Activated CD4-positive, alpha-beta T cell treated with anti-CD3 and anti-CD28 coated beads for 1 hour (primary cell): ENCODE measurements at places on chromosomes 3 and 15.

- no peak for DNase-seq
These were observed 140.5 kb downstream of the SEMA6D start for GRCh38 chr15:47857776-47858167.

DNA sequence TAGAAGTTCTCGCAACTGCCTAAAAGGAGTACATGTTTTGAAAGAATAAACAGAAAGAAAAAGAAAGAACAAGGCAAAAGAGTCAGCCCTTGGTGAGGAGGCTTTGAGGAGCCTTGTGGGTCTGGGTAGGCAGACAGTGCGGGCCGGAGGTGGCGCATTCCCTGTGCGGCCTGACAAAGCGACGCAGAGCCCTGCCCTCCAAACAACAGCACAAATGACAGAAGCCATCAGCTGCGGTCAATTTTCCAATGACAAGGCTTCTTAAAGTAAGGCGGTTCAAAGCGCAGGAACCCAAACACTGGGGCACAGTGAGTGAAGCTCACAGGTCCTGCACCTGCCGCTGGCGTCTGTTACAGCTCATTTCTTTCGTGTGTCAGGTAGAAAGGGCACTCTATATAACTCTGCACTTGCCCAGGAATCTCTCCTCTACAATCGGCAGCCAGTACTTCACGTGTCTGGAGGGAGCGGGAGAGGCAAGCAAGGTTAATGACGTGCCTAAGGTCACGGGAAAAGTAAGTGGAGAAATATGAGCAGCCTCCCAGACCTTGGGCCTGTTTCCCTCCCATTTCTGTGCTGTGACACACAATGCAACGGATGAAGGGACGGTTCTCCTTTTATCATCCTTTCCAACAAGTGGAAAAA is 178.1 kb downstream of the OPA1 start:
- no peak for DNase-seq

- no peak for DNase-seq
These were observed 177.3 kb downstream of the CDIN1 start for GRCh38 chr15:36756707-36757106.

- DNase-seq = no peak
These were observed 94.8 kb upstream of the ANKRD28 start for GRCh38 chr3:15892311-15893227.

GRCh38 chr3:11282250-11283138 is 10.3 kb downstream of the ATG7 start:
- no peak for DNase-seq

DNA sequence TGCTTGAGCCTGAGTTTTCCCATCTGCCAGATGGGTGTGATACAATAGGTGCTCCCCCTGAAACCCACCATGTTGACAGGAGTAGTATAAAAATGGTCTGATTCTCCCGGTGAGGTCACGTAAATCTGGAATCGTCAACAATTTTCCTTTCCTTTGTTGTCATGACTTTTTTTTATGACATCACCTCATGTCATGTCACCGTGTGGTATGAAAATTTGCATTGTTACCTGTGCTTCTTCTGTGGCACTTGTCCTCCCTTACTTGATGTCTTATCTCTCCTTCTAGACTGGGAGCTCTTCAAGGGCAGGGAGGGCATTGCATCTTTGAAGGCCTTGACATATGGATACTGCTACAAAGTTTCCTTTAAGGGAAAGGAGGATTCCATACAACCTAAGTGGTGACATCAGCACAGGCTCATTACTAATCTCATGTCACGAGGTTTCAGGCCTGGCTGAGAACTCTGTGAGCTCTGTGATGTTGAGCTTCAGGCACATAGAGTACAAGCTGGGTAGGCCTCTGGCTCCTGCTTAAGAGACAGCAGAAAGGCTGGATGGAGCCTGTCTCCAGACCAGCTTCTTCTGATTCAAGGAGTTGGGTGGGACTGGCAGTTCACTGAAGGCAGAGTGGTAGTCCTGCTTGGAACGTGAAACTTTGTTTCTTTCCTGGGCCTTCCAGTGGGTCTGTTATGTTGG is 66.3 kb downstream of the LPP start:
- DNase-seq = no peak

DNA sequence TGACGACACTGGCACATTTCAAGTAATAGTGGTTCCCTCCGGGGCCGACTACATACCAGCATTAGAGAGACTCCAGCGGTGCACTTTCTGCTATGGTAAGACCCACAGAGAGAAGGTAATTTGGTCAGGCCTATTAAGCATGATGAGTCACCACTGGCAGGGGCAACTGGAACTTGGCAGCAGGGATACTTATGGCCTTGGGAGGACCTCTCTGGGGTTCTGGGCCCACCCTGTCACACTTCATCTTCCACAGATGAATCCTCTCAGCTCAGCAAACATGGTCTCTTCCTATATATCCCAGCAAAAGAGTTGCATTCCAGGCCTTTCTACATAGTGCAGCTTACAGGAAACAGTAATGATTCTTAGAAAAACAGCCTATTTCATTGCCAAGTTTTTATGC is 88.0 kb downstream of the PIK3R4 start:
- DNase-seq = no peak

DNA sequence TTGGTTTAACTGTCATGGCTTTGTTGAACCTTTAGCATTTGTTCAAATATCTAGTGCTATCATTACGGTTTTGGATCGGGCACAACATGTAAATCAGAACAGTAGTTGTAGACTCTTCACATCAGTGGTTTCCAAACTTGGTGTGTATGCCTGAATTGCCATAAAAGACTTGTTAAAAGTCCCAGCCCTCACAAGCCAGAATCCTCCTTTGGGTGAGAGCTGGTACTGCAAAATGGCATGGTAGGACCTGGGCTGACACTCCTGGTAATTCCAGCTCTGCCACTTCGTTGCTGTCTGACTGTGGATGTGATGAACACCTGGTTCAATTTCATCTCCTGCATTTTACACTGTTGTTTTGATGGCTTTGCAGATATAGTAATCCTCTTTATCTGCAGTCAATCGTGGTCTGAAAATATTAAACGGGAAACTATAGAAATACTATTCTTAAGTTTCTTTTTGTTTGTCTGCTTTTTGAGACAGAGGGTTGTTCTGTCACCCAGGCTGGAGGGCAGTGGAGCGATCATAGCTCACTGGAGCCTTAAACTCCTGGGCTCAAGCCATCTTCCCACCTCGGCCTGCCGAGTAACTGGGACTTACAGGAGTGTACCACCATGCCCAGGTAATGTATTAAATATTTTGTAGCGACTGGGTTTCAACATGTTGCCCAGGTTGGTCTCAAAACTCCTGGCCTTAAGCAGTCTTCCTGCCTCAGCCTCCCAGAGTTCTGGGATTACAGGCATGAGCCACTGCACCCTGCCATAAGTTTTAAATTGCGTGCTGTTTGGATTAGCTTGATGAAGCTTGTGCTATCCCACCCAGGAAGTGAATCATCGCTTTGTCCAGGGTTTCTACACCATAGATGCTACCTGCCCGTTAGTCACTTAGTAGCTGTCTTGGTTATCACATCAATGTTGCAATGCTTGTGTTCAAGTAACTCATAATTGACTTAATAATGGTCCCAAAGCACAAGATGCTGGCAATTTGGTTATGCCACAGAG is 61.6 kb downstream of the RAB7A start:
- DNase-seq = no peak

- no peak for DNase-seq
These were observed 24.8 kb upstream of the SLMAP start for GRCh38 chr3:57731311-57731710.

DNA sequence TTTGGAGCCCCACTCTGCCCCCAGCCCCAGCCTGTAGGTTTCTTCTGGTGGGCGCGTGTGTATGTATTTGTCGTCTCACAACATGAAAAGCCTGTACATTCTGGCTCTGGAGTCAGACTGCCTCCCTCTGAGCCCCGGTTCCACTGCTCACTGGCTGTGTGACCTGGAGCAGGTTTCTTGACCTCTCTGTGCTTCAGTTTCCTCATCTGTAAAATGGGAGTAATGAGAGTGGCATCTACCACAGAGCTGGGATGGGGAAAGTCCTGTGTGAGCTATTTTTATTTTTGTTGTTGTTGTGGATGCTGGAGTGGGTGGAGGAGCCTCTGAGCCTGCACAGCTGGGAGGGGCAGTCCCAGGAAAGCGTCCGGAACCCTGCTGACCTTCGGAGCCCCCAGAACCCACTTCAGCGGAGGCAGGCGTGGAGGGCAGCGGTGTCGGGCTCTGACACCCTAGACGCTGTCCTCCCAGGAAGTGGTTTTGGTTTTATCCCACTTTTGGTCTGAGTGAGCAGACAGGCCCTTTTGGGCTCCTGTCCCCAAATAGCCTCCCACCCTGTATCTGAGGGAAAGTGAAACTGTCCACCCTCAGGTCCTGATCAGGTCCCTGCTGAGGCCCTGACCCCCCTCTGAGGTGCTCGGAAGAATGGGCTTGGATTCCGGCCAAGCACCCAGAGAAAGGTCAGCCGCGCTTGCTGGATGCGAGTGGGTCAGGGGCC is 103.5 kb downstream of the CHSY1 start:
- no peak for DNase-seq

DNA sequence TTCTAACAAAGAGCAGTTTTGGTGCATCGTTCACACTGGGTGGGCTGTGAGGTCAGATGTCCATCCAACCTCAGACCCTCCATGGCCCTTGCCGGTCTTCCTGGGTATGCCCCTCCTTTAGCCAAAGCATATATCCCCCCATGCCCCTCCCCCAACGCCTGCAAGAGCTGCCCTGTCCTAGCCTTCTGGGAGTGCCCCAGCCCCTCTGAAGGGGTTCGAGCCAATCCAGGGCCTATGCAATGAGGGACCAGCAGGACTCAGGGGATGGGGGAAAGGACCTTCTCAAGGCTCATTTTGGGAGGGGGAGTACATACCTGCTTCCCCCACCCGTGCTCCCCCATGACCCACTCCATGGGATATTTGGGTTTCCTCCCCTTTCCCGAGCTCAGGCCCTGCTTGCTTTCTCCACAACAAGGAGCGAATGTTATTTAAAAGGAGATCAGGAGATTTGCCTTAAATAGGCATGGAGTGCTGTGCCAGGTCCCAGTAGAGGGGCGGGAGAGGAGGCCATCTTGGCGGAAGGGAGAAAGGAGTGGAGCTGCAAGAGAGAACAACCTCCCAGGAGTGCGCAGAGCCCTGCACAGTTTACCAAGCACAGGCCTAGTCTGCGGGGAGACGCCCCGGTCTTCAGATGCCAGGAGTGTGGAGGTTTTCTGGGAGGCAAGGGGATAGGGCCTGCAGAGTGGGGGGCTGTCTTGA is 18.2 kb downstream of the PIF1 start:
- no peak for DNase-seq

DNA sequence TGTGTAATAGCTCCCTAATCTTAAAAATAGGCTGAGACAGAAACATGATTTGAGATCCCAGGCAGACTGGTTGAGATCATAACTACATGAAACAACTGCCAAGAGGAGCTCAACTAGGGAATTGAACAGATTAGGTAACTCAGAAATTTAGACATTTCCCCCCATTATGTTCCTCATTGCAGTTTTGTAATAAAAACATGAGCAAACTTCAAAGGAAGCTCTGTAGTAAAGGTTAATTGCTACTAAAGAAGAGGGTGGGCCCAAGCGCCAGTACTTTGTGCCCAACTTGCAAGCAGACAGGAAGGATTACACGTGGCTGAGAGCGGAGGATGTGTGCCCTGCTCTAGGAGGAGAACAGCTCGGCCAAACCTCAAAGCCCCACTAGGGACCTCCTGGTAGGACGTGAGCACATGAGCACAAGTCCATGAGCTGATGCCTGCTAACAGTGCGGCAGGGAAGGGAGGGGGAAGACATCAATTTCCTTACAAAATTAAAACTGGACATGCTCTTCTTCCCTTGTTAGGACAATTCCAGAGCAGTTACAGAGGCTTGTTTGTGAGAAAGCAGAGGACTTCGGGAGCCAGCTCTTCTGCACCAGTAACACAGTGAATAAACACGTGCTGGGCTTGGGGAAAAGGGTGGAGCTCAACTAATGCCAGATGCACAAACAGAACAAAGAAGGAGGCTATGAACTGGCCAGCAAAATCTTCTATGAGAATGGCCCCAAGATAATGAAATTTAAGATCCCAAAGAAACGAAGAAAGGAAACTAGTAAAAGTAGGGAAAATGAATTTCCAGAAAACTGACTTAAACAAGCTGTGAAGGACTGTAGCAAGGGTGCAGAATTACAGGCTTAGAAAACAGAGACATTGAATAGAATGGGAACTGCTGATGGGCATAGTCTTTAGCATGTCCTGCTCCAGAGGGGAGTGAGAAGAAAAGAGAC is 275.5 kb downstream of the MECOM start:
- no peak for DNase-seq

DNA sequence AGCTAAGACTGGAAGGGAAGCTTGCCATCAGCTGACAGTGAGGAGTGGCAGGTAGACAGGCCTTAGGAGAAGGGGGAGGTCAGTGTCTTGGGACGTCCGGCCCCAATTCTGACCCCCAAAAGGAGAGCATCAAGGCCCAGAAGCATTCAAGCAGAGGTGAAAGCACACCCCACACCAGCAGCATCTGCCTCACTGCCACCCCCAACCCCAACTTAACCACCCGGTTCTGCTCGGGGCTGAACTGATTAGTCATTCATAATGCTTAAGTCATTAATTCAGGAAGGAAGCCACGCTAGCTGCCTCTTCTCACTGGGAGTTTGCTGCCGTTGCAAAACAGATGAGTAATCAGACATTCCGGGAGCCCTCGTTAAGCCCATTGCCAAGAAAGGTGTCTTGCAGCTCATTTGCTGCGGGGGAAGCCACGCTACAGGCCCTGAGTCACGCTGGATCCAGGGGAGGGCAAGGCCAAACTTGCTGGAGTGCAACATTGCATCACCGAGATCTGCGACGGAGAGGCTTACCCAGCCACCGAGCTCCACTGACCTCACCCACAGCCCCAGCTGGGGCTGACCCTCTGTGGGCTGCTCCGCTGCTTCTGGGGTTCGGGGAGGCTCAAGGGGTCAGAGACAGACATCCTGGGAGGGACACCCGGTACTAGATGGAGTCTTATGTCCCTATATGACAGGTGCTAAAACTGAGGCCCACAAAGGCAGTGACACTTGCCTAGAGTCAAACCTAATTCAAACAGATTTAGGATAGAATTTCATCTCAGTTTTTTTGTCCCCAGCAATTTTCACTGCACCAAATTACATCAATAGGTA is 46.4 kb upstream of the HES1 start:
- DNase-seq = no peak

DNA sequence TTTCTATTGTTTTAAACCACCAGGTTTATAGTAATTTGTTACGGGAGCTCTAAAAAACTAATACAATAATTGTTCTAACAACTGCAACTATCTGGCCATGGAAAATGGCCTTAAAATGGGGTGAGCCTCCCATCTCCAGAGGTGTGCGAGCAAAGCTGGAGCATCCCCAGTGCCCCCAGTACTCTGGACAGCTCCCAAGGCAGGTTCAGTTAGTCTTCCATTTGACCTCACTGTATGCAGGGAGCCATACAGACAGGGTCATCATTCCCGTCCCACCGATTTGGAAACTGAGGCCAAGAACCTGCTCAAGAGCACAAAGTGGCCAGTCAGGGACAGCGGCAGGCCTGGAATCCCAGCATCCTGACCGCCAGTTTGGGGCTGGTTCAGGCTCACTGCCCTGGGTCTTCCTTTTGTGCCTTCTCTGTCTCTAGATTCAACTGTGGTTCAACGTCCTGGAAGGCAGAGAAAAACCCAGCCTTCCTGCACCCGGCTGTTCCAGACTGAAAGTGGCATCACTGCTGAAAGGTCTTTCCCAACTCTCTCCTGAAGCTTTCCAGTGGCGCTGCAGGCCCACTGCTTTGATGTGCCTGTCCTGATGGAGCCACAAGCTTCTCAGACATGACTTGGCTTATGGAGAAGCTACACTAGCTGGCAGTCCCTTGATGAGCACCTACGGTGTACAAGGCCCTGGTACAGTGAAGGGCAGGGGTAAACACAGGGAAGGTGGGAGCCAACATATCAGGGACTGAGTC is 76.6 kb upstream of the LINGO1 start:
- no peak for DNase-seq
